NCI-H1930 (cell line): ENCODE measurements at places on chromosomes 5 and 9.

DNA sequence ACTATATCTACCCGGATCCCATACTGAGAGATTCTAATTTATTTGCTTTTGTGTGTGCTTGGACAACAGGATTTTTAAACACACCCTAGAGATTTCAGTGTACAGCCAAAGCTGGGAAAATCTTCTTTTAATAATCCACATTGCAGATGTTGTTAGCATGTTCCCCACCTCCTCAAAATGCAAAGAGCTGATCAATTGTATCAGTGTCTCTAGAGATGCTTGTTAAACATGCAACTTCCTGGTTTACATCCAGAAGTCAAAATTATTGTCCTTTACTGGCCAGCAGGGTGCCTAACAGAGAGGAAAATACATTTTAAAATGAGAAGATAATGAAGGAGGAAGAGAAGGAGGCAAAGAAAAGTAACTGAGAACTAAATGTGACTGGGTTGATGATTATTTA, 793.3 kb downstream of the SEMA5A start:
- DNase-seq = no peak

DNA sequence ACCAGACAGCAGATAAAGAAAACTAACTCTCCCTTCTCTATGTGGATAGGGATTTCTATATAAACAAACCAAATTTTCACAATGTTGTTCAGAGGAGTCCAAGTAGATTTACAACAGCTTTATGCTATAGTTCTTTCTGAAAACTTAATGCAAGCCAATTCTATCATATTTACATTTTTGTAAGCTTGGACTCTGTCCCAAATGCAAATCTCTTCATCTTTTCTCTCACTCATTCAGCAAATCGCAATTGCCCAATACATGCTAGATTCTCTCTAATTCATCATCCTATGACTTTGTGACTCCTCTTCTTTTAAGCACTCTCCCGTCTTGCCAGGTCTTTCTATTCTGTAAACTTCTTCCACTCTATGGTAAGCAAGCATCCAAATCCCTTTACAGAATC, 39.1 kb upstream of the UGT3A2 start:
- DNase-seq = no peak

DNA sequence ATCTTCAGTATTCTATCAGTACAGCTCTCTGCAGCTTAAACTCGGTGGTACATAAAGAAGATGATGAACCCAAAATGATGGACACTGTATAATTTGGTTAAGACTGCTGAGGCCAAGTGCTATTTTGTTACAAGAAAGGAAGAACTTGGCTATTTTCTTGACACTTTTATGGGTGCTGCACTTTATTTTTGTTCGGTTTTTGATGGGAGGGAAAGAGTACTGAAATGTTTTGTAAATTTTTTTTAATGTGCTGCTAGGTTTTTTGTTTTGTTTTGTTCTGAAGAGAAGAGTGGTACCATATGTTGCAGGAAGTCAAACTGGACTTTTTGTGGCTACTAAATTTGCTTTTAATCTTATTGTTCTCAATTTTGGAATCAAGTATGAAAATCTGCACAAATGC, 26.7 kb downstream of the CDC37L1 start:
- no peak for DNase-seq

DNA sequence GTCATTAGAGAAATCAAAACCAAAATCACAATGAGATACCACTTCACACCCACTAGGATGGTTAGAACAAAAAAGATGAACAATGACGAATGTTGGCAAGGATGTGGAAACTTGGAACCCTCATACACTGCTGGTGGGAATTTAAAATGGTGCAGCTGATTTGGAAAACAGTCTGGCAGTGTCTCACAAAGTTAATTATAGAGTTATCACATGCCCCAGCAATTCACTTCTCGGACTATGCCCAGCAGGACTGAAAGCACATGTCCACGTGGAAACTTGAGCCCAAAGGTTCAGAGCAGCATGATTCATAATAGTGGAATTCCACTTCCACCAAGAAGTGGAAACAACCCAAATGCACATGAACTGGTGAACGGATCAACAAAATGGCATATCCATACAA, 85.0 kb upstream of the HRH2 start:
- DNase-seq = no peak

- DNase-seq = no peak
Measured at GRCh38 chr9:112925058-112925641, 34.5 kb upstream of the SLC46A2 start.

- no peak for DNase-seq
Measured at GRCh38 chr9:69546265-69546664, 125.9 kb downstream of the APBA1 start.

GRCh38 chr9:98472216-98472615, 216.8 kb upstream of the TBC1D2 start:
- no peak for DNase-seq

DNA sequence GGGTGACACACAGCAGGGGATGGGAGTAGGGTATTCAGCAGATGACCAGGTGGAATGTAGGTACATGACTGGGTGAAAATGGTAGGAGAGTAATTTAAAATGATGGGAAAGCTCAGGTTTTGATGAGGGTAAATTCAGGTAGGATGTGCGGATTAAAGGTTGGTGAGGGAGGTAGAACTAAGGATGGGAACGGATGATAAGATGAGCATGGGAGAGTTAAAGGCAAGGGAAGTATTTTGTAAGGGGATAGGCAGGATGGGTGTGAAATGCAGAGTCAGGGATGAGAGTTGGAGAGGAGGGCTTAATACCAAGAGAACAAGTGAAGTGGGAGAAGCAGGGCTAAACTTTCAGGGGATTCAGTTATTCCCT, 1.5 kb downstream of the TLN1 start:
- DNase-seq = no peak
